ENCODE measurements at places on chromosomes 2 and 18.

GRCh38 chr2:173463846-173464245 lies 109.2 kb downstream of the CDCA7 start:
- no peak for DNase-seq

GRCh38 chr2:63225964-63226686 lies 175.5 kb downstream of the OTX1 start:
- no peak for DNase-seq

- no peak for DNase-seq
These were observed 5.6 kb downstream of the RBKS start for GRCh38 chr2:27884601-27885000.

DNA sequence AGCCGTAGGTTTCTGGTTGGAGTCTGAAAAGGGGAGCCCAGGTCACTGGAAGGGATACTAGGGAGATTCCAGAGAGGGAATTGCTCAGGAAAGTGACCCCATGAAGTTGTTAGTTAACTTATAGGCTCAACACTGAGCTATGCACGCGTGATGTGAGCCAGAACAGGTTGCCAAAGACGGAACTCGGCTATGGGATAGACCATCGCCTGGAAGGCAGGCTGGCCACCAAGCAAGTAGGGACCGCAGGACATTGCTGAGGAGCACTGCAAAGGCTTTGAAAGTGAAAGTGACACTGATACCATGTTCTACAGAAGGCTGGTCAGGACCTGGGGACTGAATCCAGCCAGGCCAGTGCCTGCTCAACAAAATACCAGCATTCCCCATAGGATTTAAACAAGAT lies 7.3 kb downstream of the FARP2 start:
- DNase-seq, result no peak

GRCh38 chr2:147439986-147440385 lies 404.8 kb upstream of the ACVR2A start:
- DNase-seq, result no peak

DNA sequence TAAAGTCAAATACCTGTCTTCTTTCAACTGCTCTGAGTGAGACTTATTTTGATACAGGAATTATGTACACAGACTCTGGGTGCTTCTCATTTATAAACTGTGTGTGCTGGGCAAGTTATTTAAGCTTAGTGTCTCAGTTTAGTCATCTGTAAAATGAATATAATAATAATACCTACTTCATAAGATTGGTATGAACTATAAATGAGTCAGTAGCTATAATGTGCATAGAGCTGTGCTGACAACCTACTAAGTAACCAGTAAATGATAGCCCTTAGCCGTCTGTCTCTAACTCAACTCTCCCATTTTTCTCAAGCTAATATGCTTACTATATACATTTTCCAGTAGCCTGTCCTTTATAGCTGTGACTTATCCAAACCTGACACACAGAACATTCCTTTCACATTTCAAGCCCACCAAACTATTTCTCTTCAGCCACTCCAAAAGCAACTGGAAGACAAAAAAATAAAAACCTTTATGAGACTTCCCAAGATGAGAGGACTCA lies 319.8 kb downstream of the ETAA1 start:
- DNase-seq, result no peak

DNA sequence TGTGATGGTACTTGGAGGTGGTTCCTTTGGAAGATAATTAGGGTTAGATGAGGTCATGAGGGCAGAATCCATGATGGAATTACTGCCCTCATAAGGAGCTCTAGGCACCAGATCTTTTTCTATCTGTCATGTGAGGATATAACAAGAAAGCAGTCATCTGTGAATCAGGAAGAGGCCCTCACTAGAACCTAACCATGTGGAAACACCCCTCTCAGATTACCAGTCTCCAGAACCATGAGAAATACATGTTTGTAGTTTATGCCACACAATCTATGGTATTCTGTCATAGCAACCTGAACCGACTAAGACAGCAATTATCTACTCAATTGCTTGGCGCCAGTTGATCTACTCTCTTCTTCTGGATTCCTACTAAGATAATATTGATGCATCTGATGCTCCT lies 2.4 kb upstream of the SERPINB10 start:
- no peak for DNase-seq

- no peak for DNase-seq
These were observed 37.1 kb upstream of the FEZ2 start for GRCh38 chr2:36634981-36635597.

DNA sequence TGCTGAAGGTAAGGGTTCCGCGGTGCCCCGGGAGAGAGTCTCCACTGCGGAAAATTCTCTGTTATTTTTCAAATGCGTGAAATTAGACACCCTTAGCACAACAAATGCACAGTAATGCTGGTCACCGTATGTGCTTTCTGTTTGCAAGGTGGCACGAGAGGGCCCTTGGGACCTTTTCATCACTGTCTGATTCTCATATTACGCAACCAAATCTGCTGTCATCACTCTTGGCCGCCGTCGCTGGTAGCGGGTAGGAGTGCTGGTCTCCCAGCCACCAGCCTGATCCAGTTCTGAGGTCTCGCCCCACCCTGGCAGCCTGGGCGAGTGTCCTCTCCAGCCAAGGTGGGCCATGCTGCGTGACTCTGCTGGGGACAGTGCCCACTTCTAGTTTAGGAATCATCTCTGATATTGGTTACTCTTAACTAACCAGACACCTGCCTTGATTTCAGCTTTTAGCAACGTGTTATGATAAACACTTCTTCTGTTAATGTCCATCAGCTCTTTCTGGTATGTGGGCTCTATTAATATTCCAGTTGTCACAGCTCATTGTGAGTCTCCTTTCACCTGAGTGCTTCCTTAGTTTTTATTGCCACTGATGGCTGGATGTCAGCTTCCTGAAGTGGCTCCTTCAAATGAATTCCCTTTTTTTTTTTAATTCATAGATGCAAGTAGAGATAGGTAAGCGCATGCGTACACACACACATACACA lies 199.4 kb downstream of the GBX2 start:
- no peak for DNase-seq

- no peak for DNase-seq
These were observed 308.6 kb downstream of the PARD3B start for GRCh38 chr2:204853905-204854304.

DNA sequence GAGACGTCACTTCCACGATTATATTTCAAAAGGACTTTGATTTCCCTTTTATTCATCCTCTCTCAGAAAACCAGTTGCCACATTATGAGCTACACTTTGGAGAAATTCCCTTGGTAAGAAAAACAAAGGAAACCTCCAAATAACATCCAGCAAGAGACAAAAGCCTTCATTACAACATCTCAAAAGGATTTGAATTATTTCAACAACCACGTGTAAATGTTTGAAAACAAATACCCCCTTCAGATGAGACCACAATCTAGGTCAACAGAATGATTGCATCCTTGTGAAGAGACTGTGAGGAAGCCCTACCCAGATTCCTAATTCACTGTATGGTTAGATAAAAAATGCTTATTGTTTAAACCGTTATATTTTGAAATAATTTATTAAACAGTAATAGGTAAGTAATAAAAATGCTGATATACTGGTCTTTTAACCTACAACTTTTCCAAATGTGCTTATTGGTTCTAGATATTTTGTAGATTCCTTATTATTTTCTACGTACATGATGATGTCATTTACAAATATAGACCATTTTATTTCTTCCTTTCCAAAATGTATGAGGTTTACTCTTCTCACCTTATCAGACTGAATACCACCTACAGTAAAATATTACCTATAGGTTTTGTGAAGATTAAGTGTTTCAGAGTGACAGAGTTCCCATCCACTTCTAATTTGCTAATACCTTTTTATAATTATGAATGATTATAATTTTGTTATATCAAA lies 922.7 kb upstream of the CHAC2 start:
- no peak for DNase-seq

- DNase-seq, result no peak
These were observed 42.6 kb upstream of the HPCAL1 start for GRCh38 chr2:10260130-10260529.

GRCh38 chr2:109613081-109613921 lies 465 bp downstream of the SEPTIN10 start:
- DNase-seq, result peak; percentile 32

DNA sequence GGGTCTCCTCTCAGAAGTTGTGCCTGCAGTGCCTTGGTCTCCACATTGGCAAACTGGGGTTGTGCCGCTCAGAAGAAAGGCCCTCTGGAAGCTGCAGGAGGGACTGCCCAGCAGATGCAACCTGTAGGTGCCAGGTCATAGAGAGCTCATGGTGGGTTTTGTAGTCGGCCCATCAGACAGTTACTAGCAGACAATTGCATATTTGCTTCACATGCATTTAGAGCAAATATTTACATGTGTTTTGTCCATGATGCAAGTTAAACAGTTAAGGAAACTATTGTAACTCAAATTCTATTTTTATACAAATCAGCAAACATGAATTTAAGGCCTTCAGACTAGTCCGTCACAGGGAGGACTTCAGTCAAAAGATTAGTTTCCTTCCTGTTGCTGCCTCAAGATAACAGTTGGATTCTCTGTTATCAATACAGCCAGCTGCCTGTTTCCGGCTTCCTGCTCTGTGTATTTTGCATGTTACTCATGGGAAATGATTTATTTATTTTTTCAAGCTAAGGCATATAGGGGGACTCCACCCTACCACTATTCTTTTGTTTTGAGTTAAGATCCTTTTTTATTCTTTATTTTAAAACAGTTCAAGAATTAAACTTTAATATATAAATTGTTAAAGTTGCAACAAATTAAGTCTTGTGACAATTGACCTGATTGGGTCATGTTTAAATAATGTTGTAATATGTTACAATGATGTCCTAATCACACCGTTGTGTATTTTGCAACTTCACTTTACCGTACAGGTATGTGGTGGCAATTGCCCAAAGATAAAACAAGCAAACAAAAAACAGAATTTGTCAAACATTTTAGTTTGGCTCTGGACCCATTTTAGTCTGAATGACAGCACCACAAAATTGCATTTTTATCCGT lies 133.5 kb downstream of the SPTBN1 start:
- DNase-seq, result no peak
